NCI-H1436 treated with DMSO at 0.1 percent for 48 hours (cell line): ENCODE measurements at places on chromosomes 7 and 10.

GRCh38 chr7:2493205-2494164, 17.3 kb upstream of the GRIFIN start:
- DNase-seq = no peak

DNA sequence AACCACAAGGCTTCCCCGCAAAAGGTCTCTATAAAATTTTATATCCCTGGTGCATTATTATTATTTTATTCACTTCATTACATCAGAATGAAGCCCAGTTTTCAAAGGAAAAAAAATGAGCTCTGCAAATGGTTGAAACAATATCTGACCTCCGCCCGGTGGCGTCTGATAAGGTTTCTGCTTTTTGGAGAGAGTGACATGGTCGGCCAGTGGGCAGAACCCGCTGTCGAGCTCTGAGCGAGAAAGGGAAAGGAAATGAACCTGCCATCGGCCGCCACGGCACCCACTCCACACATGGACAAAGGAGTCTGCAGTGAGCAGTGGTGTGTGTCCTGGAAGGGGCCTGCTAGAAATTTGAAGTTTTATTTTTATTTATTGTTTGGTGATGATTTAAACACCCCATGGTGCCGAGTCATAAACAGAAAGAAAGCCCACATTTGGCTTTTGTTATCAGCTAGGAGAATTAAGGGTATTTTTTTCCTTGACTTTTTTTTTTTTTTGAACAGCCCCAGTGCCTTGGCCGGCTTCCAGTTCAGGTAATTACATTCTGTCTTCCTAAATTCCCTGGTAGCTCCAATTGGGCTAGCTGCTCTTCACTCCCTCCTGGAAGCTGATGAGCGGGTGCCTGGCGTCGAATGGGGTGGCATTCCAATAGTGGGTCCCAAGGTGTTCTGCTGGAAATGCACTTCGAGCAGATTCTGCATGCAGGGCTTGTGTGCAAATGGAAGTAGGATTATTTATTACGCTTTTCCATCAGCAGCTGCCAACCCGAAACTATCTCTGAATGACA, 149.4 kb upstream of the MKI67 start:
- DNase-seq = no peak

GRCh38 chr7:156929789-156930539, 19.5 kb upstream of the NOM1 start:
- DNase-seq = no peak

DNA sequence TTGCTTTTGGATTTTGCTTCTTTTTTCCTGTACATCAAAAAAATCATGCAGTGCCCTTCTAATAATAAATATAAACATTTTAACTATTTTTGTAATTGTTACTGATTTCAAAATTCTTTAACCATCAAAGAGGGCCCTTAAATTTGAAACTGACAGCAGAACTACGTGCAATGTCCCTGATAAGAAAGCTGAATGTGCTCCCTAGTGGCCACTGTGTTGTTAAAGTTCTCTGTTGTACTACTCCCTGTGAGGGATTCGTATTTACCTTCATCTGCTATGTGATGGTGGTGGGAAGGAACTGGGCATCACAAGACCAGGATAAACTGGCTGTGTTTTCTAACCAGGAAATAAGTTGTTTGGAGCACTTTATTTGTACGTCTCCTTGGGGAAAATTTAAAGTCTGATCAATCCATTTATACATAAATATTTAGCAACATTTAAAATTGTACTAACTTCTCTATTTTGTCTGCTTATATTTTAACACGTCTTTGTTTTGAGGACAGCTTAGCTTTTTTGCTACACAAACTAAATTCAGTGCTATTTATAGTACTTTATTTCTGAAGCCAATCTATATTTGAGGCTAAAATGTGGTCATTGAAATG, 322.4 kb downstream of the HGF start:
- DNase-seq = no peak

- no peak for DNase-seq
Measured at GRCh38 chr10:63042256-63042655, 90.9 kb upstream of the NRBF2 start.
